ENCODE measurements at places on chromosomes 7 and 10.

- no peak for DNase-seq
Observed at GRCh38 chr7:55552320-55553023, 19.8 kb downstream of the VOPP1 start.

GRCh38 chr7:67696124-67696523, 699.5 kb downstream of the TYW1 start:
- DNase-seq: no peak

DNA sequence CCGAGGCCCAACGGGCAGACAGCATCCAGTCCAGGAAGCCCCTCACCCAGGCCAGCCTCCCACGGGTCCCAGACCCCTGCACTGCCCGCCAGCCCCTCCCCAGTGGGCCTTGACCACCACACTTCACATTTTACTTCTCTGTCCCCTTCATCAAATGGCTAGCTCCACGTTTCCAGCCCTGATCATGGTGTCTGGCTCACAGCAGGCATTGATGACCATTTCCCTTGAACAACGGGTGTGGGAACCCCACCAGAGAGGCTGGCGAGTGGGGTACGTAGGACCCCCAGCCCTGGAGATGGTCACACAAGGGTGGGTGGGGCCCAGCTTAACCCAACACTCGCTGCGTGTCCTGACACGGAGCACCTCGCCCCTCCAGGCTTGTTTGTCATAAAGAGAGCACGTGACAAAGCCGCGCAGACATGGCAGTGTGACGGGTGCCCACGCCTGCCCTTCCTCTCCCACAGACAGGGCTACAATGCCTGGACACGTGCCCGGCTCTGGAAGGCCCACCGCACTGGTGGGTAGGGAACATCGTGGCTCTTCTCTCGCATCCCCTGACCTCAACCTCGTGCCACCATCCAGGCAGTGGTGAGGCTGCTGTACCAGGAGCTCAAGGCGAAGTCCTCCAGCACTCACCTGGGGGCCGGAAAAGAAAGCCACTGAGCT, 267.7 kb downstream of the MAD1L1 start:
- DNase-seq: peak; percentile 14

- no peak for DNase-seq
Observed at GRCh38 chr10:116113721-116114501, 159.1 kb downstream of the GFRA1 start.

- no peak for DNase-seq
Observed at GRCh38 chr10:36354633-36355032, 712.5 kb upstream of the FZD8 start.

- DNase-seq: peak; percentile 26
Observed at GRCh38 chr10:71774916-71775702, 1.8 kb upstream of the VSIR start.

DNA sequence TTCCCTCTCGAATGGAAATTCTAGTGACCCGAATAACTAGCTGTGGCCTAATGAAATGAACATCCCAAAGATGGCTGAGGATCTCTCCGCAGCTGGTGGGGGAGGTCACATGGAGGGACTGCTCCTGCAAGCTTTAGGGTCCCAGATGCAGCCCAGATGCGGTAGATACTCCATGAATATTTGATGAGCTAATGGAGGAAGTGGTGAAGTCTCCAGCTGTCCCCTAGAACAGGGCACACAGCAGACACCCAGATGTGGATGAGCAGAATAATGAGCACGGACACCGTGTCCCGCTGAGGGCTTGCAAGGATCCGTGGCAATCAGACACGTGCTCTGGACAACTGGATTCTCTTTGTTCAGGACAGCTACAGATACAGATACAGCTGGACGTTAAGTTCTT, 59.2 kb downstream of the DENND2A start:
- peak; percentile 48 for DNase-seq

DNA sequence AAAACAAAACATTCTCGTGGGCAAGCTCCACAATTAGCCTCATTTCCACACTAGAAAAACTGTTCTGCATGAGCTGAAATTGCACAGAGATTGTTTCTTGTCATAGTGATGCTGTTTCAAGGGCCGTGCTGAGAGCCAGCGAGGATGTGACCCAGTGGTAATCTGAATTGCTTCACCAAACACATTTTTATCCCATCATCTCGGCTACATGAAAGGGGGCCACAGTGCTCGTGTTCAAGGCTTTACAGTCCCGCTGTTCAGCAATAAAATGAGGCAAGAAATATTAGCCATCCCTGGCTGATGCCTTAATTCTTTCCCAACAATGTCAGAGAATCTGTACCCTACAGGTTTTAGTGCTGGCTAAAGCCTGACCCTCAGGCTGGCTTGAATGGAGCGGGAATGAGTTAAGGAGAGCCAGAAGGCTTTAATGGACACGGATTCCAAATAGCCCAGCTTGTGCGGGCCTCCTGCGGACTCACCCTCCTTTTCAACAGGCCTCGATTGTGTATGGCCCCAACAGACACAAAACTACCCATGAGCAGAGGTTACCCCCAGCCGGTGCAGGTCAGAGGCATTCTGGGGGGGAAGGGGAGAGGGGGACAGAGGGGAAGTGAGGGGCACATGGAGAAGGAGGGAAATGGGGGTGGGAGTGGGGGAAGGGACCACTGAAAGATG, 2.0 kb upstream of the GDF10 start:
- DNase-seq: no peak

- DNase-seq: no peak
Observed at GRCh38 chr10:8306685-8307364, 252.3 kb downstream of the GATA3 start.

DNA sequence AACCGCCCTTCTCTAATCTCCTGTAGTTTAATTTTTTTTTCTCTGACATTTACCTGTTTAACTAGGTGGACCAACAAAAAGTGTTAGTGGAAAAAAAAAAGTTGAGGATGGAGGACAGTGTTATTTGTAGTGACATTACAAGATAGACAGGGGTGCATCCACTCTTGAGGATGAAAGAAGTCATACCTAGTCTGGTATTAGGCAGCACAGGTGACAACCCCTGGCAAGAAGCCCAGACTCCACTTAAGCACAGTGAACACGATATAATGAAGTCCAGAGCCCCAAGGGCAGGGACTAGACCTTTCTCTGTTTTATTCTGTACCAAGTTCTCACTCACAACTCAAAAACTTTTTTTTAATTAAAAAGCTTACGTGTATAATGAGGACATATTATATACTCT, 268.4 kb downstream of the GPR37 start:
- DNase-seq: no peak

DNA sequence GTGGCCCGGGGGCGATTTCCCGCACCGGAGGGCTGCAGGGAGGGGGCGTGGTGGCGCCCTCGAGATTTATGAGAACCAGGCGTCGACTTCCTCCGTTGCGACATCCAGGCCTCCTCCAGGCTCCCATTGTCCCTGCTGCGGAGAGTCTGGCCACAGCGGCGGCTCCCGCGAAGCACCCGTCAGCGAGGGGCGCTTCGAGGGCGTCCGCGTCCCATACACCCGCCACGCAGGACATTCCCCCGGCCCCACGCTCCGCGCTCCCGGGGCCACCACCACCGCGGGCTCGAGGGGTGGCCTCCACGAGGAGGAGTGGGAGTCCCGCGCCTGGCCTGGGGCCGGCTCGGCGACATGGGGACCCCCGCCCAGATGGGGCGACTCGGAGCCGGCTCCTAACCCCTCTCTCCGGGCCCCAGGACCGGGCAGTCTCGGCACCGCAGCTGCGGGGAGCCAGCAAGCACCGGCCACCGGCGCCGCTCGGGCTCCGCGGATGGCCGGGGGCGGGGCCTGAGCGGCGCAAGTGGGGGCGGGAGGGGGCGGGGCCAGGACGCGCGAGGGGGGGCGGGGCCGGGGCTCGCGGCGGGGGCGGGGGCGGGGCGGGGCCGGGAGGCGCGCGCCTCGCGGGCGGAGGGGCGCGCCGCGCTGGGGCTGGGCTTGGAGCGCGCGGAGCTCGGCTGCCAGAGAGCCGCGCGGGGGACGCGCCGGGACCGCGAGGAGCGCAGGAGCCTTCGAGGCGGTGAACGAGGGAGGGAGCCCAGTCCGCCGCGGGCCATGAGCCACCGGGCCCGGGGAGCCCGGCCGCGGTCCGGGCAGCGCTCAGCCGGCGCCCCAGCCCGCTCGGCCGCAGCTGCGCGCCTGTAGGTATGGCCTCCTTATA, at the start of gene SH2B2:
SH2B2 (plus strand) TSS at position 632 of the 874 bp plus-strand sequence. CDS start 13,683 bp downstream, outside the sequence.
- peak; percentile 71 for DNase-seq

- no peak for DNase-seq
Observed at GRCh38 chr7:151836191-151836926, 40.6 kb downstream of the PRKAG2 start.

- no peak for DNase-seq
Observed at GRCh38 chr10:105974803-105975456, 1189.6 kb downstream of the SORCS1 start.

- DNase-seq: no peak
Observed at GRCh38 chr10:96789571-96790108, 42.5 kb upstream of the LCOR start.

- no peak for DNase-seq
Observed at GRCh38 chr7:96250776-96251361, 71.0 kb downstream of the SLC25A13 start.

GRCh38 chr7:44059219-44060090, 5.9 kb downstream of the PGAM2 start:
- DNase-seq: peak; percentile 32

DNA sequence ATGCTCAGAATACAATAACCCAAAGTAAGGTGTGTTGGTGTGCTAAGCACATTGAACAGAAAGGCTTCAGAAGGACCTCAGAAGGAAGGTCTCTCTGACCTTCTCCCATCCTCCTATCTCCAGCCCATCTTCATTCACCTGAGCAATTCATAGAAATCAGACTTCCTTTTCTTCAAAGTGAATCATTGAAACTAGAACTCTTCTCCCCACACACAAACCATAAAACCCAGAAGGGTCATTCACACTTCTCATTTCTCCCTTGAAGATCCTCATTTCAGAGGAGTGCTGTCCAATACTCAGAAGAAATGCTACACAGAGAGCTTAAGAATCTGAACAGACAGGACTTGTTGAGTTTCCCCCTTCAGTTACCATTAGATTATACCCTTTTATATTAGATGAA, 89.5 kb downstream of the VWDE start:
- DNase-seq: no peak
